Inflammatory macrophage treated with lipopolysaccharide for 4 hours (primary cell): ENCODE measurements at places on chromosomes 2 and 18.

- no peak for DNase-seq
Observed at GRCh38 chr18:40576507-40577115, 1378.4 kb upstream of the PIK3C3 start.

DNA sequence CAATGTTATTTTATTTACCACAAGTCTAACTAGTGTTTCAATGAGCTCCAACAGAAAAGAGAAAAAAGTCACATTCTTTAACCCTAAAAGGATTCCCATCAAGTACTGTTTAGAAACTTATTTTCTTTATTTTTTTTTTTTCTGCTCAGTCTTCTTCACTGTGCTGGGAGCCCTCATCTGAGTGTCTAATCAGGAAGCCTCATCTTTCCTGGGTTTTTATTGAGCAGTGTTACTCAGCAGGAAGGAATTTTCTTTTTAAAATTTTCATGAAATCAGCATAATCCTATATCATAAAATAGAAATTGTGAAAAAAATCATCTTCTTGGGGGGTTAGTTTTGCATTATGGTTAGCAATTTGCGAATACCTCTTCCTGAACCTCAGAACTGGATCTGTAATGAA is 453.8 kb downstream of the CDH2 start:
- DNase-seq = no peak

- DNase-seq = no peak
Observed at GRCh38 chr2:138177693-138178092, 213.4 kb downstream of the HNMT start.

DNA sequence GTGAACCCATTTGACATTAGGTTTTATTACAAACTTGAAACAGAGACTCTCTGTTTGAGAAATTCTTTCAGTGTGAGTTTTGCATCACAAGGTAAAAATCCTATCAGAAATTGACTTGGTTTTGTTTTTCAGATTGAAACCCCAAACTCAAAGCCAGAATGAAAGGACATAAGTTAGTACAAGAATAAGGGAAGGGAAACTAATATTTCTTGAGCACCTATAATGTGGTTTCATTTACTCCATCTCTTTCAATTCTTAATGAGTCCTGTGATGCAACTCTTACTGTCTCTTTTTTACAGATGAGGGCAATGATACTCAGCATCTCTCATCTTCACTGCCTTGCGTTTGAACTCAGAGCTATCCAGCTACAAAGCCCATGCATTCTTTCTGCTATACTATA is 210.0 kb upstream of the SIX3 start:
- no peak for DNase-seq

DNA sequence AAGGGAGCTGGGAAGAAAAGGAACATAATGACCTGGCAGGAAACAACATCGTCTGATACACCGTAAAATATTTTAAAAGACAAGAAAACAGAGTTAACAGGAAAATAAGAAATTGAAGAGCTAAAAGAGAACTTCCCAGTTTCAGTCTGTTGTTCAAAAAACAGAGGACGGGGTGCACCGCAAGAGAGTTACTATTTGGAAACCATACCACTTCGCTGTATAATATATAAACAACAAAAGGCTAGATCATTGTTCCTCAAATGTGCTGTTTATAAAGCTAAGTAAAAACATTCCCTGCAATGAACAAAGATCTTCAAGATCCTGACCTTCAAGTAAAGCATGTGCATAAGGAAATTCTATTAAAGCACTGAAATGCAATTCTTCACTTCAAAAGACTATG is 2.1 kb downstream of the PPP3R1 start:
- DNase-seq = peak; percentile 40

DNA sequence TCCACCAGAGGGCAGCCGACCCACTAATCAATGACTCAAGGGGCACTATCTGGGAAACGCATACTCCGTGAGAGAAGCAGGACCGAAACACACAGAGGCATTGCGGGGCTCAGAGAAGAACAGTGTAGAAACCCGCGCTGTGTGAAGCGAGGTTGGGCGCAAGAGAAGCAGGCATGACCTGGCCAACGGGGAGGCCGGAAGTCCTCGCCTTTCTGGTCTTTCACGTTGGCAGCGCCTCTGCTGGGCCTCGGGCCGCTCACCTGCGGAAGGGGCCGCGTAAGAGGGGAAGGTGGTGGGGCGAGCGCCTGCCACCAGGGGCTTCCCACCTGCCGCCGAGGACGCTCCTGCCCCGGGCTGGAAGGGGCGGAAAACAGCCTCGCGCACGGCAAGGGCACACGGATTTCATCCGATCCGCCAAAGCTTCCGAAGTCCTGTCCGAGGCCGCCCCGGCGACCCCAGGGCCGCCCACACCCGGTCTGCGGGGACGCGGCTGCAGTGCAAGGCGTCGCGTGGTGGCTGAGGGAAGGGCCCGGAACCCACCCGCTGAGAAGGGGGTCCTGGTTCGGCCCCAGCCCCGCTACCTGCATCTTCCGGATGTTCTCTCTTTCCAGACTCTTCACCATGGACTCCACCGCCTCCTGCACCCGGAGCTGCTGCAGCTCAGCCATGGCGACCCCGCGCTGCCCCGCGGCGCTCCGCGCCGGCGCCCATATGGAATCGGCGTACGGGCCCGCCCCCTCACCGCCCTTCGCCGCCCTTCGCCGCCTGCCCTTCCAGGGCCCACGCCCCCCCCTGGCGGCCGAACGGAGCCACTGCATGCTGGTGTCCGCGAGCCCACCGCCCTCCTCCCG is at the start of gene FAM136A:
Gene FAM136A, minus strand, starts transcription at position 724 of the 851 bp plus-strand sequence. Its CDS starts 56 bp downstream, at position 668.
- peak; percentile 74 for DNase-seq

- no peak for DNase-seq
Observed at GRCh38 chr2:191878548-191879279, 31.8 kb upstream of the CAVIN2 start.

- DNase-seq = no peak
Observed at GRCh38 chr2:88429929-88430328, 22.6 kb downstream of the FOXI3 start.

GRCh38 chr2:186639939-186640338 is 50.1 kb downstream of the ITGAV start:
- peak; percentile 2 for DNase-seq

- no peak for DNase-seq
Observed at GRCh38 chr18:37698508-37699040, 133.0 kb upstream of the CELF4 start.

DNA sequence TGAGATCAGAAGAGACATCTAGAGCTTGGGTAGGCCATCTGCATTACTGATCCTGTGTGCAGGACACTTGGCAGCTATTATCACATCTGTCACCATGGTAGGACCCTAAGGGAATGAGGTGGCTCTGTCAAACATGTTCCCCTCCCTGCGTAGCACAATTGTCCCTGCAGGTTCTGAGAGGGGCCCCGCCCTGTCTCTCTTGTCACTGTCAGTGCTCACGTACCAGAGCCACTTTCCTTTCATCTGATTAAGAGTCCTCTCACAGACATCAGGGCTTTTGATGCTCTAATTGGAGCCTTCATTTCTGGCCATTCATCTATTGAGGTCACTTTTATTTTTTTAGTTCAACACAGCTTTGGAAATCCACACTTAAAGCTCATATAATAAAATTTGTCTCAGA is 38.5 kb downstream of the NEB start:
- DNase-seq = no peak

DNA sequence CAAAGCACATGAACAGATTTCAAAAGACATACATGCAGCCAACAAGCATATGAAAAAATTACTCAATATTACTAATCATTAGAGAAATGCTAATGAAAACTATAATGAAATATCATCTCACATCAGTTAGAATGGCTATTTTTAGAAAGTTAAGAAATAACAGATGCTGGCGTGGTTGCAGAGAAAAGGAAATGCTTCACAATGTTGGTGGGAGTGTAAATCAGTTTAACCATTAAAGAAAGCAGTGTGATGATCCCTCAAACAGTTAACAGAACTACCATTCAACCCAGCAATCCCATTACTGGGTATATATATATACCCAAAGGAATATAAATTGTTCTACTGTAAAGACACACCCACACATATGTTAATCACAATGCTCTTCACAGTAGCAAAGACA is 117.7 kb upstream of the SETBP1 start:
- DNase-seq = peak; percentile 40

DNA sequence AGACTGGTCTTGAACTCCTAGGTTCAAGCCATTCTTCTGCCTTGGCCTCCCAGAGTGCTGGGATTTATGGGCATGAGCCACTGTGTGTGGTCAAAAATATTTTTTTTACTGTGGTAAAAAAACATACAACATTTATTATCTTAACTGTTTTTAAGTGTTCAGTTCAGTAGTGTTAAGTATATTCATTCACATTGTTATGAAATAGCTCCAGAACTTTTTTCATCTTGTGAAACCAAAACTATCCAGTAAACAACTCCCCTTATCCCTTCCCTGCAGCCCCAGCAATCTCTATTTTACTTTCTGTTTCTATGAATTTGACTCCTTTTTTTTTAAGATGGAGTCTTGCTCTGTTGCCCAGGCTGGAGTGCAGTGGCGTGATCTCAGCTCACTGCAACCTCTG is 9.3 kb downstream of the RMC1 start:
- peak; percentile 91 for DNase-seq

GRCh38 chr2:57542081-57542480 is 504.5 kb upstream of the VRK2 start:
- no peak for DNase-seq

DNA sequence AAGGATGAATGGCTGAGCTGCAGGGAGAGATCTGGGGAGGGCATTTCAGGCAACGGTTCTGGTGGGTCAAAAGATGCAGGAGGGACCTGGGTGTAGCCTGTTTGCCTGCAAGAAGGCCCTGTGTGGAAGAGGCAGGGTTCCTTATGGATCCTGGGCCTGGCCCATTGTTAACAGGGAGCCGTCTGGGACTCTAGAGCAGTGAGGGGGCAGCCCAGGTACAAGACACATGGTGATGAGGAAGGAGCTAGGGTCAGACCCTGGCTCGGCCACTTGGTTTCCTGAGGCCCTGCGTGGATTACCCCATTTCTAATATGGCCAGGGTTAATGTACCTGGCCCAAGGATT is 124.9 kb downstream of the GLI2 start:
- DNase-seq = no peak

- DNase-seq = no peak
Observed at GRCh38 chr2:224302952-224303351, 99.0 kb downstream of the FAM124B start.

DNA sequence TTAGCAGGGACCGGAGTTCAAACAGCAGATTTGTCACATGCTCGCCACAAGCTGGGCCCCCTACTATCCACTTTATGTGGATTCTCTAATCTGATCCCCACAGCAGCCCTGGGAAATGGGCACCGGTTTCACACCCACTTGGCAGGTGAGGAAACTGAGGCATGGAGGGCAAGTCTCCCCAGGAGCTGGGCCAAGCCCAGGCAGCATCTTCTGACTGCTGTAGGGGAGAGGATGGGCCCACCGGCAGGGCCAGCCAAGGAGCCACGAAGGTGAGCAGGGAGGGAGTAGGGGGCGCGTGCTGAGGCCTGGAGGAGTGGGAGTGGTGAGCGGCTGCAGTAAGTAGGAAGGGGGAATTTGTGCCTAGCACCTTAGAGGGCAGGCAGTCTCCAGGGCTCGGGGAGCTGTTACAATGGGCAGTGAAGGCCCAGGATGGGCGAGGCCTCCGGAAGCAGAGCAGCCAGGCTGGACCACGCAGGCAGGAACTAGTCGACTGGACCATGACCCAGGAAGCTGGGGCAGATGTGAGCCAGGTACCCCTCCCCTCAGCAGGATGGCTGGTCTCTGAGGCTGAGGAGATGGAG is 37.1 kb downstream of the COA5 start:
- no peak for DNase-seq

- DNase-seq = peak; percentile 73
Observed at GRCh38 chr2:64404743-64405142, 49.2 kb upstream of the LGALSL start.

DNA sequence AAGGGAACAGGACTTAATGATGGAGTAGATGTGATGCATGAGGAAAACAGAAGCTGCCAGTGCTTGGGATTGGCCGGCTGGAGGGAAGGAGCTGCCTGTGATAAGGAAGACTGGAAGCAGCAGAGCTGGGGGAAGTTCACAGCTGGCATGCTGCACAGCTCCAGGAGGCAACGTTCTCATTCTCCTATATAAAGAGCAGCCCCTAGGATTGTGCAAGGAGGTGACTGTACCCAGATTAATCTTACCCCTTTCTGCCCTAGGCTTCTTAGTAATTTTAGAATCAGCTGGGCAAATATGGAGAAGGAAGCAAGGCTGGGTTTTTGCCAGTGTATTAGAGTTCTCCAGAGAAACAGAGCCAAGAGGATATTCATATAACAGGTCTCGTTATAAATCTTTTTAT is 155.8 kb downstream of the ALPK2 start:
- no peak for DNase-seq

GRCh38 chr2:68839260-68839833 is 31.9 kb downstream of the BMP10 start:
- DNase-seq = peak; percentile 42

DNA sequence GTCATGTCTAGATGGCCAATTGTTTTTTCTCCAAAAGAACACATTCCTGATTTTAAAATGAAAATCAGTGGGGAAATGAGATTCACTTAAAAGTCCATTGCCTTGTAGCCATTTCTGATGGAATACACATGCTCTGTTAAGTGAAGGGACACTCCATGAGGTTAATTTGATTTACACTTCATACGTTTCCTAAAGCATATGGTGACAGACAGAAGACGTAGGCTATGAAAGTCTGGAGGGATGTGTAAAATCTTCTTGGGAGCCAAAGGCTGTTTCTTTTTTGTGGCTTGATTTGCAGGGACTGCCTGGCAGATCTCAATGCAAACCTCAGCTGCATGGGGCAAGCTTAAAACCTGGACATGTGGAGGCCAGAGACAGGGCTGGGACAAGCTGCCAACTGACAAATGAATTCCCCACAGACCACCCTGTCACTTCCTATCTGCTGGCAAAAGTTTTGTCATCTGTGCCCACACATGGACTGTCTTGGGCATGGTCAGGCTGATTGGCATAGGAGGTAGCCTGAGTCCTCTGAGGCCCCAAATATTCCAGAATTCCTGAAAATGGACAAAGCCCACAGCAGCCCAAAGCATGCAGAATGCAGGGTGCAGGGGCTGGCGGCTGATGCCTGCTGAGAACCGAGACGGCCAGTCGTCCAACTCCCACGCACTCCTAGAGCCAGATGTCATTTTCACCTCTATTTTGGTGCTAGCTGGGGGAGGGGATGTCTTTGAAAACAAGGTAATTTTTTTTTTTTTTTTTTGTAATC is 73.9 kb downstream of the SDC1 start:
- no peak for DNase-seq

DNA sequence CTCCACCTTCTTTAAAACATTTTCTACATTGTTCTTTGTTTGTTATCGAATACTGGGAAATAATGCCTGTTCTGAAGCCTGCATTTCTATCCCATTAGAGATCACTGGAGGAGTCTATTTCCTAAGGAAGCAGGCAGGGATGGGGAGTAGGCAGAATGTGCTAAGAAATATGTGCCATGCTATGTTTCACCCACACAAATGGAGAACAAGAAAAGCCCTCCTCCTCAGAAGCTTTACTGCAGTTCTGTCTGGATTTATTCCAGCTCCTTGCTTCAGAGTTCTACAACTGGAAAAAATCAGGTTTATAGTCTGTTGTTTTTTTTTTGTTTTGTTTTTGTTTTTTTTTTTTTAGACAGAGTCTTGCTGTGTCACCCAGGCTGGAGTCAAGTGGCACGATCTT is 825.1 kb downstream of the SLC4A3 start:
- no peak for DNase-seq
